ENCODE measurements at places on chromosomes 4 and X.
A peak's percentile ranks its signal among the peaks of the same experiment; 100 is the strongest.

DNA sequence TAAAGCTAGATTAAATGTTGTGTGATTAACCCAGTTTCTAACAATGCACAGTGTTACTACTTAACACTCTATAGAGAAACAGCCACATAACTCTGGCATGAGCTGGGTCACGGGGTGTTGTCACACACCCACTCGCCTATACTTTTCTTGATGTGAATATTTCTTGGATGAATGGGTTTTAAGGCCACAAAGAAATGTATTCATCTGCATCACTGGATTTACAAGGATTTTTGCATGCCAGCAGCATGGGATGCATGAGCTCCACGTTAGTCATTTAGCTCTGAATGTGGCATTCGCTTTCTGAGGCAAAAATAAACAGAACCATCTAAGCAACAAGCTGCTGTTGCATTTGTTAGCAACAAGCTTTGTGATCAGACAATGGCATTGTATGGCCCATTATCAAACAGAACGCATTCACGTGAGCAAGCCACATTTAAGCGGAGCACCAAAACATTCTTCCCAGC is 89.7 kb downstream of the LRP2BP start:
- peak; percentile 96 for DNase-seq

GRCh38 chr4:139658185-139658584 is 7.4 kb upstream of the MGST2 start:
- DNase-seq = no peak

DNA sequence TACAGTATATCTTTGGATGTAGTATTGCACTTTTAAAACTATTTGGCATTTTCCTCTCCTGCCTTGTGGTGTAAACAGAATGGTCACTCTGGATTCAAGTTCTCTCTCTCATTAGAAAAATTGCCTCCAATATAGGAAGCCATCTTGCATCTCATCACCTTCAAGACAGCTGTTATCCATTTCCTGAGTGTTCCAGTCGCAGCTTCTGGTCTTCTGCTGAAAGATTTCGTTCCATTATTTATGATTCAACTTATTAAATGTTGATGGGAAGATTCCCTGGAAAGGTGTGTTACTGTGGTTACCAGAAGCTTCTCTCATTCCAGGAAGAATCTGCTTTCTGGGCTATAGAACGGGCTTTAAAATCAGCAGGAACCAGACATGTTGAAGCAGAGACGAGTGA is 568.3 kb upstream of the SLIT2 start:
- DNase-seq = no peak

- no peak for DNase-seq
Measured at GRCh38 chr4:24121395-24122175, 231.7 kb upstream of the PPARGC1A start.

GRCh38 chrX:147910607-147911006 is 1.1 kb upstream of the FMR1 start:
- no peak for DNase-seq

DNA sequence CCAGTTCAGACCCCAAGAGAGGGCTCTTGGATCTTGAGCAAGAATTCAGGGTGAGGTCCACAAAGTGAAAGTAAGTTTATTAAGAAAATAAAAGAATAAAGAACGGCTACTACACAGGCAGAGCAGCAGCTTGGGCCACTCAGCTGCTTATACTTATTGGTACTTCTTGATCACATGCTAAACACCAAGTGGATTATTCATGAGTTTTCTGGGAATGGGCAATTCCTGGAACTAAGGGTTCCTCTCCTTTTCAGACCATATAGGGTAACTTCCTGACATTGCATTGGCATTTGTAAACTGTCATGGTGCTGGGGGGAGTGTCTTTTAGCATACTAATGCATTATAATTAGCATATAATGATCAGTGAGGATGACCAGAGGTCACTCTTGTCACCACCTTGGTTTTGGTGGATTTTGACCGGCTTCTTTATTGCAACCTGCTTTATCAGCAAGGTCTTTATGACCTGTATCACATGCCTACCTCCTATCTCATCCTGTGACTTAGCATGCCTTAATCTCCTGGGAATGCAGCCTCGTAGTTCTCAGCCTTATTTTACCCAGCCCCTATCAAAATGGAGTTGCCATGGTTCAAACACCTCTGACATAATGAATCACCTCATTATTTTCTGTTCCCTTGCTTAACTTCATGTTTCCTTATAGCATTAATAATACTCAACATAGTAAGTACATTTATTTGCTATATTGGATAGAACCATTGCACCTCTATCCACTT is 476.3 kb downstream of the DTHD1 start:
- no peak for DNase-seq

DNA sequence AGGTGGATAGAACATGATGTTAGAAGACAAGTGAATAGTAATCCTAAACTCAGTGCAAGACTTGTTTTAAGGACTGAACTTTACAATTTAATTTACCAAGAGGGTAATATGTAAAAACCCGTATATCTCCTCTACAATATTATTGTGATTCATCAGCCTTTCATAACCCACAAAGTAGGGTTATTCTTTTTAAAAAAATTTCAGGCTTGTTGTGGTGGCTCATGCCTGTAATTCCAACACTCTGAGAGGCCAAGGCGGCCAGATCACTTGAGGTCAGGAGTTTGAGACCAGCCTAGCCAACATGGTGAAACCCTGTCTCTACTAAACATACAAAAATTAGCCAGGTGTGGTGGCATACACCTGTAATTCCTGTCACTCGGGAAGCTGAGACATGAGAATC is 7.2 kb downstream of the IBSP start:
- peak; percentile 74 for DNase-seq

Measured in ELR (cell line).